ENCODE measurements at places on chromosomes 5 and 9. TPM values are rescaled to one million over a fixed set of nuclear protein-coding genes. Genes with fewer than 3 reads are reported as not detected.

DNA sequence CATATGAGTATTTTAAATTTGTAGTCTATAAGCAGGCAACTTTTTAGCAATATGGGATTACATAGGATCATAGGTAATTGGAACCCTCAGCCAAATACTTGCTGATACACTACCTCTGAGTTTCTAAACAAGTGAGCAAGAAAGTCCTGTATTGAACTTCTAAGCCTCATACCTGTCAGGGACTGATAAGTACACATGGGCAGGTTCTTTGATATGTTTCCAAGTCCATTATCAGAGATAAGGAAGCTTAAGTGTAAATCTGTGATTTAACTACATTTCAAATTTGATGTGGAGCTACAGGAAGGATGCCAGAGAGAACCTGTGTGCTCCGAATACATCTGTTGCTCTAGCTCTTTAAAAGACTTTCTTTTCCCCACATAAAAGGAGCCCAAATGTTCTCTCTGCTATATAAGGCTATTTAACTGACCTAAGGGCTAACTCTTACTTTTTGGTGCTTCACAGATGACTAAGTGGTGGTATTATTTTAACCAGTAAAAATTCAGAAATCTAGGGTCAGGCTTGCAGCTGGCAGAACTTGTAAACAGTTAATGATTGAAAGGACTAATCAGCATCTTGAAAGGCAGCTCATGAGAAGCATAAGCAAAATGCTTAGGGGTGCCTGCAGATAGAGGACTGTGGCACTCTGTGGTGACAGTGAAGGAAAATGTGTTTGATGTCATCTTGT is 228.6 kb downstream of the NR3C1 start:
- no peak for DNase-seq
- no peaks in the 10 kb centered on the region for H3K36me3 ChIP-seq
- H3K4me3 ChIP-seq = no peak overlapping the region
- no peaks in the 10 kb centered on the region for H3K27me3 ChIP-seq

DNA sequence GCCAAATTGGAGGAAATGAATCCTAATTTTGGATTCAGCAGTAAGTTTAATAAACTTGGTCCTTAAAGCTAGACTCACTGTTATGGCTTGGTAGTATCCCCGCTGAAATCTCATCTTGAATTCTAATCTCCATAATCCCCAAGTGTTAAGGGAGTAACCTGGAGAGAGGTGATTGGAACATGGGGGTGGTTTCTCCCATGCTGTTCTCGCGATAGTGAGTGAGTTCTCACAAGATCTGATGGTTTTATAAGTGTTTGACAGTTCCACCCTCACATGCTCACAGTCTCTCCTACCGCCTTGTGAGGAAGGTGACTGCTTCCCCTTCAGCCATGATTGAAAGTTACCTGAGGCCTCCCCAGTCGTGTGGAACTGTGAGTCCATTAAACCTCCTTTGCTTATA is 824.5 kb upstream of the WWC1 start:
- no peak for DNase-seq
- H3K27me3 ChIP-seq = no peaks in the 10 kb centered on the region
- no peaks in the 10 kb centered on the region for H3K36me3 ChIP-seq
- H3K4me3 ChIP-seq = no peak overlapping the region

GRCh38 chr9:83956086-83956435 is 24.0 kb downstream of the HNRNPK start:
- DNase-seq = no peak
- peaks cover 14% of the 10 kb centered on the region for H3K4me1 ChIP-seq
- H3K4me3 ChIP-seq = peak overlapping the region; percentile 76
- peaks cover 26% of the 10 kb centered on the region for H3K36me3 ChIP-seq
- no peaks in the 10 kb centered on the region for H3K27me3 ChIP-seq

DNA sequence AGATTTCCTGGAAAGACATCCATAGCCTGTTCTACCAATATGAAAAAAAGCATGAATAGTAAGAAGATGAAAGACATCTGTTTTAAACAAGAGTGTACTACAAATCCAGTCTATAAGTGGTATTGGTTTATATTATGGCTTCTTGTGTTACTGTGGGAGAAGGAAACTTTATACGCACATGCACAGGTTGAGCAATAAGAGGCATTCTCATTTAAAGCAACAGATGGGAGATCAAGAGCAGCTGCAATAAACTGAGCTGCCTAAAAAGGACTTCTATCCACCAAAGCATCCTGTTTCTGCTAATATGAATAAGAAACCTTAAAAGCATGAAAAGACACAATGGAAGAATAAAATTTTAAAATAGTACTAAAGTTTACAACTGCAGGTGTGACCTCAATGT is 8.6 kb upstream of the PCDHB1 start:
- no peak for DNase-seq
- no peaks in the 10 kb centered on the region for H3K36me3 ChIP-seq
- no peak overlapping the region for H3K4me3 ChIP-seq
- H3K27ac ChIP-seq = no peak overlapping the region
- H3K27me3 ChIP-seq = peaks cover 13% of the 10 kb centered on the region
- H3K4me1 ChIP-seq = peaks cover 3% of the 10 kb centered on the region

DNA sequence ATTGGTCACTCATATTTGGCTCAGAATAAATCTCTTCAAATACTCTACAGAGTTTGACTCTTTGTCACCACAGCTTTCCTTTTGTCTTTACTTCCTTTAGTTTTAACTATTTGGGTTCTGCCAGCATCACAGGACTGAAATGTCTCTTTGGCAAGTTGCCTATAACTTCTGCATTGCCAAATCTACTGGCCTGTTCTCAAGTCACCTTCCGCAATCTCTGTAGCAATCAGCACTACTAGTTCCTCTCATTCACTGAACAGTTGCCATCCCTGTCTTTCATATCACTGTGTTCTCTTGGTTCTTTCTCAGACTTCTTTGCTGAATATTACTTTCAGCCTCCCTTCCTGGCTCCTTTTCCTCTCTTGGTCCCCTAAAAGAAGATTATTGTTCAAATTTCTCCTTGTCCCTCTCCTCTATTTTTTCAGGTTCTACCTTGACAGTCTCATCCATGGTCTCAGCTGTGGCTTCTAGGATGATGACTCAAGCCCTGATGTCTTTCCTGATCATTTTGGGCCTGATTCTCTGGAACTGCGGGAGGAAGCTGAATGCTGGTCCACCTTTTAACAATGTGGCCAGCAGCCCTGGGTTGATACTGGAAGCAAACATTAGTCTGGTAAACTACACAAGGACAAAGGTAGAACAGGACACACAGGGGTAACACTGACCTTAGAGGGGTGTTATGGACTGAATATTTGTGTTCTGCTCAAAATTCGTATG is 44.0 kb upstream of the LIFR start:
- H3K27ac ChIP-seq = no peak overlapping the region
- H3K4me3 ChIP-seq = no peak overlapping the region
- H3K4me1 ChIP-seq = no peaks in the 10 kb centered on the region
- H3K36me3 ChIP-seq = no peaks in the 10 kb centered on the region

GRCh38 chr5:82850393-82850792 is 226.8 kb downstream of the TMEM167A start:
- no peaks in the 10 kb centered on the region for H3K36me3 ChIP-seq
- no peak for DNase-seq
- no peaks in the 10 kb centered on the region for H3K27me3 ChIP-seq
- H3K27ac ChIP-seq = no peak overlapping the region

DNA sequence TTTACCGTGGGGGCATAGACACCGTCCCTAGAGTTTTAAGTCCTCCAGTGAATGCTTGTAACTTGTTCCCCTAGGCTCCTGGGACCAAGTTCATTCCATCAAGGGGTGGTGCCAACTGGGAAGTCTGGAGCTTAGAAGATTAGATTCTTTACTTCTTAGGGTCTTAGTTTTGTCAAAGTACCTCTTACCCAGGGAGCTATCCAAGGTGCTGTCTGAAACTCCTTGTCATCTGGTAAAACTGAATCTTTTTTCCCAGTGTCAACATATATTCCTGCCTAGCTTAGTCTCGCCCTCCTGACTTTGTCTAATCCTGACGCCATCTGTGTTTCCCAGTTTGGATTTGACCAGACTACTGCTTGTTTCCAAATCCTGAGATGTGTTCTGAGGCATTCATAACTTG is 41.6 kb downstream of the MAMDC2 start:
- H3K4me1 ChIP-seq = no peaks in the 10 kb centered on the region
- H3K27me3 ChIP-seq = no peaks in the 10 kb centered on the region
- no peaks in the 10 kb centered on the region for H3K36me3 ChIP-seq
- no peak overlapping the region for H3K4me3 ChIP-seq
- no peak overlapping the region for H3K27ac ChIP-seq
- no peak for DNase-seq

GRCh38 chr5:179270581-179271427 is 74.5 kb downstream of the ADAMTS2 start:
- peaks cover 68% of the 10 kb centered on the region for H3K4me1 ChIP-seq
- H3K27me3 ChIP-seq = no peaks in the 10 kb centered on the region
- peaks cover 24% of the 10 kb centered on the region for H3K36me3 ChIP-seq

DNA sequence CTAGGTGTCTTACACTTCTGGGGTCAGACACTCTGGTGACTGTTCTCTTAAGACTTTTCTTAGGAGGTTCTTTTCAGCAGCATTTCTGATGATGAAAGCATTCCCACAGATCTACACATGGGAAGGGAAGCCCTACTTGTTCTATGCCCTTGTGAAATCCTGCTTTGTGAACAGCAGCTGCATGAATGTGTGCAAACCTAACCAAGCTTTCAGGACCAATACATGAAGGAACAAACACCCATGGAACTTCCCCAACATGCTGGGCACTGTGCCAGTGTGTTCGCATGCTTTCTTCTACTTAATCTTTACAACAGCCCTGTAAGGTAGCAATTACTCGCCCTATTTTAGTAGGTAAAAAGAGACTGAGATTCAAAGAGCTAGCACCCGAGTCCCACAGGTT is 439.9 kb upstream of the KLF4 start:
- no peak overlapping the region for H3K27ac ChIP-seq
- H3K27me3 ChIP-seq = no peaks in the 10 kb centered on the region
- H3K36me3 ChIP-seq = no peaks in the 10 kb centered on the region
- no peaks in the 10 kb centered on the region for H3K4me1 ChIP-seq
- H3K4me3 ChIP-seq = no peak overlapping the region

DNA sequence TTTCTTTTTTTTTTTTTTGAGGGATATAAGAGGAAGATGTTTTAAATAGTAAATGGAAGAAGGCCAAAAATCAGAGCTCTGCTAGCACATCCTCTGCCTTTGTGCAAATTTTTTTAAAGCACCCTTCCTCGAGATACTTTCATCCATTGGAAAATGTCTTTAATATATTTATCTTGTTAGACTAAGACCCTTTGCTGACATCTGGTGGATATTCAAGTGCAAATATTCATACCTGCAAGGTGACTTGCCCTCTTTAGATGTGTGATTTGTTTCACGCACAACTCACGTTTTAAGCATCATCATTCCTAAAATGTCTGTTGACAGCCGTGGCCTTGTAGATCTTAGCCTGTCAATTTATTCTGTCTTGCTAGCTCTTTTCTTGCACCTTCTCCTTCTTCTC is 258.5 kb downstream of the AGTPBP1 start:
- H3K4me1 ChIP-seq = no peaks in the 10 kb centered on the region
- peak; percentile 19 for DNase-seq
- H3K27me3 ChIP-seq = no peaks in the 10 kb centered on the region
- H3K4me3 ChIP-seq = no peak overlapping the region
- H3K27ac ChIP-seq = no peak overlapping the region

DNA sequence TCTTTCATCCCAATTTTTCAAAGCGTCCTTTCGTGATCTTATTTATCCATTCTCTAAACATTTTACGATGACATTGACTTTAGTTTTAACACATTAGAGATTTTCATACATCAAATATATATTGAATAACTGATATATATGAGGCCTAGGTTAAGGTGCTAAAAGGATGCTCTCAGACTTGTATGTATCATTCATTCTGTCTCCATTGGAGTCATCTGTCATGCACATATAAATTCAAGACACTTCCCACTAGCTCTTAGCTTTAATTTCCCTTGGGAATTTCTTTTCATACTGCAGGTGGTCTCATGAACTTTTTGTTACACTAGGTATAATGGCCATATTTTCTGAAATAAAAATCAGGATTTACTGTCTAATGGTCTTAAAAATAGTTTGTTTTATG is 635.8 kb upstream of the C9orf72 start:
- H3K4me3 ChIP-seq = no peak overlapping the region
- no peaks in the 10 kb centered on the region for H3K4me1 ChIP-seq
- H3K36me3 ChIP-seq = no peaks in the 10 kb centered on the region
- H3K27me3 ChIP-seq = no peaks in the 10 kb centered on the region
- DNase-seq = no peak

- H3K4me1 ChIP-seq = no peaks in the 10 kb centered on the region
- peaks cover 55% of the 10 kb centered on the region for H3K36me3 ChIP-seq
- no peak for DNase-seq
- H3K27me3 ChIP-seq = no peaks in the 10 kb centered on the region
- H3K4me3 ChIP-seq = no peak overlapping the region
Observed at GRCh38 chr5:150122536-150123481, 32.8 kb downstream of the PDGFRB start.

DNA sequence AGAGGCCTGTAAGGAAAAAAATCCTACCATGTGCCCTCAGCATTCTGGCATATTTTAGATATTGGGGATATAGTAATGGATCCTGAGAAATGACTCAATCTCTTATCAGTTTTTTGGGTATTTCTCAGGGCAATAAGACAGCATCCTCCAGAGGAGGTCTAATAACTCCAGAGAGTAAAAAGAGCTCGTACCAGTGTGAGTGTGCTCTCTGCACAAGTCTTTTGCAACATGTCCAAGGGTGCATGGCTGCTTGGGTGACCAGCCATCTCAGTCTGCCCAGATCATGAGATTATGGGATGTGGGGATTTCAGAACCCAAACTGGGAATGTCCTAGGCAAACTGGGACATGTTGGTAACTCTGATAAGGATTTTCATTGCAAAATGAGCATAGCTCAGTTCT is 15.3 kb downstream of the ASPN start:
- no peaks in the 10 kb centered on the region for H3K27me3 ChIP-seq
- no peaks in the 10 kb centered on the region for H3K4me1 ChIP-seq
- no peaks in the 10 kb centered on the region for H3K36me3 ChIP-seq
- no peak for DNase-seq

- H3K4me3 ChIP-seq = no peak overlapping the region
- no peaks in the 10 kb centered on the region for H3K27me3 ChIP-seq
- H3K4me1 ChIP-seq = no peaks in the 10 kb centered on the region
- H3K27ac ChIP-seq = no peak overlapping the region
- peaks cover 23% of the 10 kb centered on the region for H3K36me3 ChIP-seq
Observed at GRCh38 chr5:103139264-103139865, 19.3 kb downstream of the PPIP5K2 start.

- no peaks in the 10 kb centered on the region for H3K27me3 ChIP-seq
- no peaks in the 10 kb centered on the region for H3K4me1 ChIP-seq
- H3K36me3 ChIP-seq = no peaks in the 10 kb centered on the region
Observed at GRCh38 chr9:71604197-71605063, 163.9 kb downstream of the CEMIP2 start.

- H3K27ac ChIP-seq = no peak overlapping the region
- H3K4me3 ChIP-seq = no peak overlapping the region
- DNase-seq = no peak
- H3K36me3 ChIP-seq = no peaks in the 10 kb centered on the region
- peaks cover 12% of the 10 kb centered on the region for H3K4me1 ChIP-seq
Observed at GRCh38 chr5:54717870-54718269, 200.3 kb downstream of the SNX18 start.

Gene ACTBL2
- not detected for polyA plus RNA-seq

Gene MTRR
- 36.6 TPM for polyA plus RNA-seq

Gene FAM169A
- polyA plus RNA-seq = 20.1 TPM

Gene MEGF10
- 31.2 TPM for polyA plus RNA-seq

Gene IPPK
- polyA plus RNA-seq = 19.8 TPM

Gene DUSP1
- polyA plus RNA-seq = 73.8 TPM

Gene KIF12
- polyA plus RNA-seq = 4.5 TPM

Gene CAVIN4
- 3.3 TPM for polyA plus RNA-seq

Gene CTSV
- 4.0 TPM for polyA plus RNA-seq

Gene GFPT2
- polyA plus RNA-seq = 17.4 TPM

Data from spinal cord (tissue), 10 donors.